Activated CD8-positive, alpha-beta T cell treated with anti-CD3 and anti-CD28 coated beads for 36 hours (primary cell): ENCODE measurements at places on chromosomes 1 and 21. TPM values are rescaled to one million over a fixed set of nuclear protein-coding genes. Genes with fewer than 3 reads are reported as not detected.

The IGSF8 gene
- 49.5 TPM for total RNA-seq

The SETDB1 gene
- total RNA-seq, result 52.3 TPM

The NPHP4 gene
- total RNA-seq, result 16.8 TPM

The EPRS1 gene
- total RNA-seq, result 200 TPM

The AKR7A2 gene
- total RNA-seq, result 43.4 TPM

The TMEM52 gene
- total RNA-seq, result 2.1 TPM

The S100A7 gene
- not detected for total RNA-seq

The FALEC gene
- not detected for total RNA-seq

The ATP1A4 gene
- not detected for total RNA-seq
